ENCODE measurements at places on chromosomes 4 and X.

GRCh38 chr4:6660430-6660829 is 19.9 kb downstream of the MRFAP1 start:
- DNase-seq: no peak

GRCh38 chr4:15100994-15101695 is 98.9 kb downstream of the CPEB2 start:
- no peak for DNase-seq

DNA sequence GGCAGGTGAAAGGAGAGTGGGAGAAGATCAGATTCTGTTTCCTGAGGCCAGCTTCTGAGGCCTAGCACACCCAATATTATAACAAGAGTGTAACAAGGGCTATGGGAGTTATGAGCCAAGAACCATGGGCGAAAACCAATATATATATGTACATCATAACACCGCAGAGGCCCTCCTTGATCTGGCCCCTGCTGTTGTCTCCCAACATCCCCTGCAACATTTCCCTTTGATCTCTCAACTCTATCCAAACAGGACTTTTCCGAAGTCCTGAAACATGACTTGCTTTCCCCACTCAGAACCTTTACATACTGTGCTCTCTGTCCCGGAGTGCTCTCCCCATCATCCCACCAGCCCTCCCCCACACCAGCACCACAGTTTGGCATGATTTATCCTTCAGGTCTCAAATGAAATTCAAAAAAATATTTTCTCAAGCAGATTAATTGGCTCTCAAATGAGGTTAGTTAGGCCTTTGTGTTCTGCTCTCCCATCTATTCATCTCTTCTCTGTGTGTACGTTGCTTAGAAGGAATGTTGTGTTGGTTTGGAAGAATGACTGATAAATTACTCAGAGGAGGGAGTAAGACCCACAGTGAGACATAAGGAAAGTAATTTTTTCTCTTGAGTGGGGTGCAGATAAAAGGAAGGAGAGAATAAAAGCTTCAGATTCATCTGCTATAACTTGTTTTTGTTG is 58.1 kb upstream of the SMIM10 start:
- DNase-seq: peak; percentile 36

DNA sequence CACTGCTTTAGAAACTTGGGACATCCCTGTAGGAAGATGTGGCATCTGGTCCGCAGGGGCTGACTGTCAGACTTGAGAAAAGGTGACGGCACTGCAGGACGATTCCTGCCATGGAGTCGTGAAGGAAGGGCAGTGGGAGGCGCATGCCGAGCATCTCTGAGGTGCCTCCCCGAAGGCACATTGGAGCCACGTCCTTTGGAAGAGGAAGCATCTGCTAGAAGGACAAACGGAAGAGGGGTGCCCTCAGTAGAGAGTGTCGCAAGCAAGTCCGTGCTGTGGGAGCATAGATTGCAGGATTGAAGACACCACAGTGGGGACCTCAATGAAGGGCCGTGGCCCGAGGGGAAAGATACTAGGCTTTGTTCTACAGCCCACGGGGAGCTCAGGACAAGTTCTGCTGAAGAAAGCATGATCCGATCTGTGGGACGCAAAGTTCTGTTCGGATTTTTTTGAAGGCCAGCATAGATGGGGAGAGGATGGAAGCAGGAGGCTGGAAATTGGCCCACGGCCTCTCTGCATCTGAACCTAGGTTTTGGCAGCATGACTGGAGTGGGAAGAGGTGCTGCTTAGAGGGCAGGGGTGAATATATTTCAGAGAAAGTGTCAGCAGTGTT is 24.2 kb upstream of the HELT start:
- DNase-seq: no peak

GRCh38 chrX:152138388-152138784 is at the start of gene MAGEA10:
Gene MAGEA10, minus strand, starts transcription at chrX:152138577. Its CDS starts 2,957 bp downstream, at chrX:152135620.
- DNase-seq: no peak

GRCh38 chr4:32002037-32002747 is 1282.0 kb downstream of the PCDH7 start:
- DNase-seq: no peak

DNA sequence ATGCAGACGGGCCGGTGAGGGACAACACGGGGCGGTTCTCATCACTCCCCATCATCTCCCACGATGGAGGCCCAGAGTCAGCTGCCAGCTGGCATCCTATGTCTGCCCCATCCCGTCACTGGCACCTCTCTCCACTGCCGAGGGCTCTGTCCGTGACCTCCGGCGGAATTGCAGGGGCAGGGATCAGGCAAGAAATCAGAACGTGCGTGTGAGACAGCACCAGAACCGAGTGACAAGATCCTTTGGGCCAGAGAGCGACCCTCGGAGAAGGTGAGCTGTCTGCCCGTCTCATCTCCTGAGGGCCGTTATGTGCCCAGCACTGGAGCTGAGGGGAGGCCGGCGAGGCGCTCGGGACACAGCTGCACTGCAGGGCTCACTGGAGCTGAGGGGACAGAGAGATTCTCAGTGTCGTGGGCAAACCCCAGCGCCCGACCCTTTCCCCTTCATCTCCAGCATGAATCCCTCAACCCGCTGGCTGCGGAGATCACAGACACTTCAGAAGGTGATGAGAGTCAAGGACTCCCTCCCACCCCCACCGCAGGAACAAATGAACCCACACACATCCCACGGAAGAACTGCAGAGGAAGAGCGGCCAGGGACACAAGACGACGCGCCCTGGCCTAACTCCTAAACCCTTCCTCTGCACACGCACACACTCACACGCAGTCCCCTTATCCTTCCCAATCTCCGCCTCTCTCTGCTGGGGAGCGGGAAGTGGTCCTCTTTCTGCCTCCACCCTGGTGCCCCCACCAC is 128.7 kb downstream of the AFAP1 start:
- no peak for DNase-seq

DNA sequence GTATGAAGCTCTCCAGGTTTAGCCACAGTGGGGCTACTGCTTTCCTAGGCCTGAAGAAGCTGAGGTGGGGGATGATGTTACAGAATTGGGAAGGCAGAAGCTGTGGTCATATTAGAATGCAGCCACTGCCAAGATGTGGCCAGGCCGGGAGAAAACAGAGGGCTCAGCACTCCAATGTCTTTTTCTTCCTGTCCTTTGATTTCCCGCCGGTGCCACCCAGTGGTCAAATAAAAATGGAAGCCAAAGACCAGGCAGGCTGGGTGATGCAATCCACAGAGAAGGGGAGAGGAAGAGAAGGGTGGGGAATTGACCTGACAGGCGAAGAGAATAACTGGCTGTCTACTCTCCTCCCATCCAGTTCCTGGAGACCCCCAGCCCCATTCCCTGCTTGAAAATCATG is 94.9 kb upstream of the SHISA3 start:
- no peak for DNase-seq

GRCh38 chr4:140937866-140938265 is 181.7 kb upstream of the TBC1D9 start:
- DNase-seq: peak; percentile 59

DNA sequence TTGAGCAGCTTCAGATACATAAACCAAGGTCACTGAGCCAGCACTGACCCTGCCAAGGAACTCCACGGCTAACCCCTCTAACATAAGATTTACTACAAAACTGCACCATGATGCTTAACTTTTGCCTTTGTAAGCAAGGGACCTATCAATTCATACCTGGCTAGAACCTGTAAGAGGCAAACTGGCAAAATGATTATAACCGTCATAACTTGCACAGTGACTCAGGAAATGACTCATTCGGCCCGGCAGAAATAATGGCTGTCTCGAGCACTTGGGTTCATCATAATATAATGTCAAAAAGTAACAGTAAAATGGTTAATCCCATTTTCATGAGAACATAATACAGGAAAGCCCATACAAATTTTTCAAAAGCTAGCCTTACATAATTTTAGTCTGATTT is 17.2 kb downstream of the RASGEF1B start:
- no peak for DNase-seq

DNA sequence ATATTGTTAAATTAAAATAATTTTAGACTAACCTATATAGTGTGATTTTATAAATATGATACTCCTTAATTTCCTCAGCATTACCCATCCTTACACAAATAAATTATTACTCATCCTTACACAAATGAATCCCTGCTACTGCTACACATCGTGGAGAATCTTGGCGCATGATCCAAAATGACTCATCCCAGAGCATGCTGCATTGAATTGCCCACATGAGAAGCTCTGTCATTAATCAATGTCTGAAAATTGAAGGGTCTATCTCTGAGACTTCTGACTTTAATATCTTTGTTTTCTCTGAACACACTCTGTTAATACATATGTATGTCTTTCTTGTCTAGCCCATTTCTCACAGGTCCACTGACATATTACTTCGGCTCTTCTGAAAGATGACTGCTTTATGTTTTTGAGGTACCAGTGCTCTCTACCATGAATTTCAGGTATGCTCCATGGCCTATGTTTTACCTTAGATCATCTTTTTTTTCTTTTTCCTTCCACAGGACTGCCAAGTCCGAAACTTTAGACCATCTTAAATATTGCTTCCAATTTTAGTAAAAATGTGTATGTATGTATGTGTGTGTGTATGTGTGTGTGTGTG is 15.7 kb upstream of the DUSP21 start:
- DNase-seq: peak; percentile 59

GRCh38 chr4:69473699-69474098 is 22.0 kb downstream of the UGT2B4 start:
- DNase-seq: no peak

- no peak for DNase-seq
Measured at GRCh38 chrX:73728602-73729001, 165.6 kb downstream of the CHIC1 start.

DNA sequence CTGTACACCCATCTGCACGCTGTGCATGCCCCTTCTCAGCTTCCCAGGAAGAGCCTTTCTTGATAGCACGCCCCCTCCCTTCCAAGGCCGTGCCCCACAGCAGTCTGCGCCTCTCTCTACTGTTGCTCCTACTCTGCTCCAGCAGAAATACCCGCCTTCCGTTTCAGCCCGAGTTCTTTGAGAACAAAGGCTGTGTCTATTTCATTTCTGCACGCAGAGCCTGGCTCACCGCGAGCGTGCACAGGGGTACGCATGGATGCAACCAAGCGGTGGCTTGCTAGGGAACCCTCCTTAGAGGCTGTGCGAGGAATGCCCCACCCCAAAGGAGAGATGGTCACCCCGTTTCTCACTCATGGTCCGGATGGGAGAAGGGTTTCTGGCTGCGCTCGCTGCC is 485 bp downstream of the AADAT start:
- no peak for DNase-seq

- no peak for DNase-seq
Measured at GRCh38 chrX:150358651-150359050, 4.5 kb upstream of the MAMLD1 start.

GRCh38 chr4:159386620-159387019 is 283.7 kb downstream of the RAPGEF2 start:
- no peak for DNase-seq

DNA sequence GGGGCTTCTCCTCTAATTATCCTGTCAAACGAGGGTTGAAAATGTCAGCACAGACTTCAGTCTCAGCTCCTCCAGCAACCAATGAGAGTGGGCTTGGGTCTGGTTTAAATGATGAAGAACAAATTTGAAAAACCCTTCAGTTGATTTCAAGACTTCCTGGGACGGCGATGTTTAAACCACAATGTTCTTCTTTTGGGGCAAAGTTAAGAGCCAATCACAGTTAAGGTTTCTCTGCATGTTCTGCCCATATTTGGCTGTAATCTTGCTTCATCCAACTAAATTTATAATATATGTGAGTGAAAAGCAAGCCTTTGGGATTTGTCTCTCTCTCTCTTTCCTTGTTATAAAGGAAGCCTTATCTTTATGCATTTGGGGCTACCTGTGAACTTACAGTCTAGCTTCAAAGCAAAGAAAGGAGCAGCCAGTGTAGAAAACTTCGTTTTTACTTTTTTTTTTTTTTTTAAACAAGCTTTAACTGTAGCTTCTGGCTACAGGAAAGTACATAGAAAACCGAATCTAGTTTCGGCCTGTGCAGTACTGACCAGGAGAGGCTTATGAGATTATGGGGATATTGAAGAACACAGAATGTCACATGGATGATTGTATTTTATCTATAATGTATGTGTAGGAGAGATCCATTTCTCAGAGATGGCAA is 46.8 kb upstream of the FAM9C start:
- DNase-seq: no peak

GRCh38 chrX:25442499-25442898 is 426.7 kb upstream of the ARX start:
- DNase-seq: no peak

- no peak for DNase-seq
Measured at GRCh38 chr4:89275587-89275986, 32.0 kb downstream of the GPRIN3 start.

- DNase-seq: no peak
Measured at GRCh38 chr4:48725414-48725813, 54.7 kb downstream of the FRYL start.

DNA sequence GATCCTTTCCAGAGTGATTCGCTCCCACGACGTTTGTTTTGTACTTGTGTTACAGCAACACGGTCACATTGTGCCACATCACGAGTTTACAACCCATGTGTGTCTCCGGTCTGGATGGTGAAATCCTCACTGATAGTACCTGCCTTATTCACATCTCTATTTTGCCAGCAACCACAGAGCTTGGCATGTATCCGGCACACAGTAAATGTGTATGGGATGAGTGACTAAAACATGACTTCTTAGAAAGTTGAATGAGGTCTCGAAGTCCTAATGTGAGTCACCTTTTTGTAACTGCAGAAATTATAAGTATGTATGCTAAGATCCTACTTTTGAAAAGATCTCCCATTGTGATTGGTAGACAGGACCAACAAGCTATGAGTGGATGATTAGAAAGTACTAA is 7.5 kb downstream of the STOX2 start:
- DNase-seq: peak; percentile 20

GRCh38 chr4:56078866-56079265 is 130.1 kb downstream of the CEP135 start:
- no peak for DNase-seq

DNA sequence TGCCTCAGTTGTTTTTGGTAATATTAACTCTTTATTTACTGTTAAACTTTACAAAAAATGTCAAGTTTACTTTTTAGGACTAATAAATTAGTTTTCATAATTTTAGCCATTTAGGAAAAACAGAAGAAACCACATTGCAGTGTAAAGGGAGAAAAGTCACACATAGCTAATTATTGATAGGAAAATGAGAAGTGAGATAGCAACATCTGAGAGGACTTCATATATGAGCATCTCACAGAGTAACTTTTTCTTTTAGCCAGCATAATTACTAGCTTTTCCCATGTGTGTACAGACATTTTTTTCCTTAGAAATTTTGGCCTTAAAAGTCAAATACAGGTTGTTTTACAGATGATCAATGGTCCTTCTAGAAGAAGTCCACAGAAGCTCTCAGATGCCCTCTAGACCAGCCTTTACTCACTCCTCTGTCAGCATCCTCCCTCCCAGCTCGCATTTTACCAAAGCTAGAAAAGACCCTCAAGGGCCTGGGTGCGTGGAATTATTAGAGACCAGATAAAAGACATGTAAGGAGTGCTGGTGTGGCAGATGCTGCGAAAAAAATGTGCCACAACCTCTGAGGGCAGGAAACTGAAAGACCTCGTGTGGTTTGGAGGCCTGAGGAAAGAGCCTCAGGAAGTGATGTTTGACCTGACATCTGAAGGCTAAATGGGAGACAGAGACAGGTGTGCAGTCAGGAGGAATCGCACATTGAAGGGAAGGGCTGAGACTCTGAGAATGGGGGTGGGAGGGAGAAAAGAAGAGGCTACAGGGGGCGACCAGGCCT is 156.9 kb downstream of the CBR4 start:
- no peak for DNase-seq

GRCh38 chr4:37748485-37748884 is 62.3 kb upstream of the RELL1 start:
- DNase-seq: no peak

- DNase-seq: no peak
Measured at GRCh38 chrX:70253377-70254062, 6.5 kb downstream of the P2RY4 start.
